Uterus (tissue), 4 donors: ENCODE measurements at places on chromosomes 16 and 17. TPM values are rescaled to one million over a fixed set of nuclear protein-coding genes. Genes with fewer than 3 reads are reported as not detected.
A peak's percentile ranks its signal among the peaks of the same experiment; 100 is the strongest.

DNA sequence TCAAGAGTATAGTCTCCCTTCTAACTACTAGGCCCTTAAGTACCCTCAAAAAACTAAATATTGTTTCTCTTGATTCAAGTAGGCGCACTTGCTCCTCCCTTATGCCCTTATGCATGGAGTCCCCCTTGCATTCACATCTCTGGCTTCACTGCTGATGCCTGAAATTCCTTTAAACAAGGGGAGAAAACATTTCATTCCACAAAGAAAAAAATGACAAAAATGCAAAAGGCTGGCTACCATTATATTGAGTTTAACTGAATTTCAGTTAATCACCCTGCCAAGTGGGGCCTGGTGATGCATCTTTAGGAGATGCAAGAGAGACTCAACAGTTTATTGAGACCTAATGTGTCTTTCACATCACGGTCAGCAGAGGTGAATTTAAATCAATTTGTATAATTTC lies 35.6 kb downstream of the CRLF3 start:
- DNase-seq = no peak

GRCh38 chr17:497241-498034 lies 144.8 kb upstream of the RPH3AL start:
- no peak for DNase-seq

PRAC1 gene
- total RNA-seq = not detected

DNA sequence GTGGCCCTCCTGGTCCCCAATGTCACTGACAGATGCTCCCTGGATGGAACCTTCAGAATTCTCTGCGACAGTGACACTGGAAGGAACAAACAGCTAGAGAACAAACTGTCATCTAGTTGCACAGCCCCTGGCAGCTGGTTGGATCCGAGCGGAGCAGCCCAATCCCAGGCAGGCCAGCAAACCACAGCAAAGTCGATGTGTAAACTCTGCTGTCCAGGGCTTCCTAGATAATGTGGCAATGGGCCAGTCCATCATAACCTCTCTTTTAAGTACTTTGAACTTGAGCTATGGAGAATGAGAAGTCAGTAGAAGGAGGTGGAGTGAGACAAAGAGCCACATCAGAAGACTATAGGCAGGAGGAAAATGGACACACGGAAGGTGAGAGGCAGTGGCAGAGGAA lies 323.0 kb downstream of the CBLN1 start:
- no peak for DNase-seq

KRT12 gene
- total RNA-seq = not detected

GRCh38 chr17:44424828-44425461 lies 35.5 kb upstream of the ITGA2B start:
- DNase-seq = no peak

GRCh38 chr17:75757086-75757681 lies 7.8 kb downstream of the GALK1 start:
- DNase-seq = no peak

FAM20A gene
- under 0.01 TPM for total RNA-seq

GRCh38 chr17:8918807-8919465 lies 46.6 kb downstream of the PIK3R5 start:
- DNase-seq = no peak

- no peak for DNase-seq
These were observed 233.2 kb downstream of the PMP22 start for GRCh38 chr17:15031975-15032374.

KIF19 gene
- 4.8 TPM for total RNA-seq

TEX19 gene
- not detected for total RNA-seq

DNA sequence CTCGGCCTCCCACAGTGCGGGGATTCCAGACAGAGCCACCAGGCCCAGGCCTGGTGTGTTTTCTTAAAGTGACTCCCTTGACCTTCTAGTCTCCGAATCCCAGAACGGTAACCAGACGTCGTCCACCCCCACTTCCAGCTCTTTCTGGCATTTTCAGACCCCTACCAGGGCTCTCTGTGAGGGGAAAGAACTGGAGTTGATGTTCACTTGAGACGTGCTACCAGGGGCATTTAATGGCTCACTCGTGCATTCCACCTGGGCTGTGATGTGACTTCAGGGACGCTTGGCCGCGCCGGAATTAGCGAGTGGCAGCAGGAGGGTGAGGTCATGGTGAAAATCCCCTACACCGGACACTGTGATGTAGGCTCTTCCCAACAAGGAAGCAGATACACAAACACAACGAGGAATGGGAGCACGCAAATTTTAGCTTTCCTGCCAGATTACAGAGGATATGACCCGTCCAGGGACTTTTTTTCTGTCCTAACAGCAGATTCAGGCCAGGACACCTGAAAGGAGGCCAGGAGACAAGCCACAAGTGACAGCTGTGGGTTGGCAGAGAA lies 1.1 kb upstream of the GNA13 start:
- DNase-seq = peak; percentile 23

AIPL1 gene
- total RNA-seq = not detected

- DNase-seq = no peak
These were observed 16.2 kb downstream of the CHP2 start for GRCh38 chr16:23771027-23771426.

DNA sequence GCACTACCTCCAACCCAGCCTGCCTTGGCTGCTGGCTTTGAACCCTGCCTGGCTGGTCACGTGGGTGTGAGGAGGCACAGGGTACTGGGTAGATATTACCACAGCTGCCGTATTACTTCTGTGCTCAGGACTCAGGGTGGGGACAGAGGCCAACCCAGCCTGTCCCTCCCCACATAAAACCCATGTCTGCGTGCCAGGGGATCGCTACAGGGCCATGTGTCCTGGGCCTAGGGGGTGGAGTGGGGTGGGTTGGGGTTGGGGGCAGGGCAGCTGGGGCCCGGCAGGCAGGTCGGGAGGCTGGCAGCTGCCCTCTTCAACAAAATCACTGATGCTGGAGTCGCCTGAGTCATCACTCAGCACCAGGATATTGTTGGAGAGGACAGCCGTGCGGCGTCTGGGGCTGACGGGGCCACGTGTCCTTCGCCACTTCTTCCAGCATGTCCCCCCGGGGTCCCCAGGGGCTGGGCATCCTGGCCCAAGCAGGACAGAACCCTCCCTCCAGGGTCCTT lies 39.7 kb upstream of the PVALEF start:
- no peak for DNase-seq

DNA sequence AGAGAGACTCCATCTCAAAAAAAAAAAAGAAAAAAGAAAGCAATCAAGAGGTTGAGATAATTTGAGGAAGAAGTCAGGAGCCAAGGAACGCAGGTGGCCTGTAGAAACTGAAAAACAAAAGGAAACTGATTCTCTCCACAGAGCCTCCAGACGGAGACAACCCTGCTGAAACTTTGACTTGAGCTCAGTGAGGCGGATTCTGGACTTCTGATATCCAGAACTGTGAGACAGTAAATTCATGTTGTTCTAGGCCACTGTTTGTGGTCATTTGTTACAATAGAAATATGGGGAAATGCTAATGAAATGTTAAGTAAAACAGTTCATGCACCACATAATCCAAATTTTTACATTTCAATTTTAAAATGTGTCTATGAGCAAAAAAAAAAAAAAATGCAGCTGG lies 5.2 kb downstream of the MBTPS1 start:
- DNase-seq = no peak

GRCh38 chr17:31593806-31594205 lies 202.3 kb downstream of the RAB11FIP4 start:
- no peak for DNase-seq

- DNase-seq = peak; percentile 51
These were observed 3.3 kb upstream of the PMP22 start for GRCh38 chr17:15268461-15268860.

GRCh38 chr16:8741636-8742035 lies 55.8 kb downstream of the TMEM186 start:
- DNase-seq = no peak

DNA sequence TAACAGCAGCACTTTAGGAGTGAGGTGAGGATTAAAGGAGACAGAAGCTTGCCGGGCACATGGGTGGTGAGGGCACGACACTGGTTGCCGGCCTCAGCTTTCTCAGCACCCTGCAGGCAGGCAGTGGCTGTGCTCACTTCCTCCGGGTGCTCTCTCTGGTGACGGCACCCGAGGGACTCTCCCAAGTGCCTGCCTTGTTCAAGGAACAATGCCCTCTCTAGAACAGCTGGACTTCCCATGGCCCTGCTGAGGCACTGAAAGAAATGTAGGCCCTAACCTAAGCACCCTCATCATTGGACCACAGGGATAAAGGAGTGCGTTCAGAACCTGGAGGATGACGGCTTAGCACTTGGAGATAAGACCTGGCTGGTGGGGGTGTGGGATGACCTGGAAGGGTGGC lies 72.7 kb downstream of the N4BP1 start:
- no peak for DNase-seq

GRCh38 chr17:32896647-32897258 lies 19.8 kb upstream of the MYO1D start:
- DNase-seq = no peak

AANAT gene
- total RNA-seq = not detected
